ENCODE measurements at places on chromosomes 2 and 18. TPM values are rescaled to one million over a fixed set of nuclear protein-coding genes. Genes with fewer than 3 reads are reported as not detected.

Gene CABLES1
- 5.5 TPM for total RNA-seq

Gene ATP6V1C2
- total RNA-seq: not detected

Gene GPC1
- total RNA-seq: 3.2 TPM

Gene ERICH2
- 0.58 TPM for total RNA-seq

Gene MROH2A
- not detected for total RNA-seq

Gene TOGARAM2
- total RNA-seq: 4.3 TPM

Gene KATNAL2
- total RNA-seq: 1.2 TPM

Gene IRS1
- 2.8 TPM for total RNA-seq

Gene OSR1
- total RNA-seq: not detected

- peak overlapping the region; percentile 65 for H3K4me3 ChIP-seq
- peaks cover 76% of the 10 kb centered on the region for H3K4me1 ChIP-seq
- peak overlapping the region; percentile 30 for H3K27ac ChIP-seq
These were observed 125.9 kb downstream of the ACOXL start for GRCh38 chr2:110858135-110858725.

GRCh38 chr18:24628326-24628725, 167.9 kb downstream of the HRH4 start:
- no peaks in the 10 kb centered on the region for H3K36me3 ChIP-seq
- H3K27me3 ChIP-seq: peaks cover 12% of the 10 kb centered on the region
- H3K4me1 ChIP-seq: no peaks in the 10 kb centered on the region
- H3K4me3 ChIP-seq: no peak overlapping the region
- DNase-seq: no peak

DNA sequence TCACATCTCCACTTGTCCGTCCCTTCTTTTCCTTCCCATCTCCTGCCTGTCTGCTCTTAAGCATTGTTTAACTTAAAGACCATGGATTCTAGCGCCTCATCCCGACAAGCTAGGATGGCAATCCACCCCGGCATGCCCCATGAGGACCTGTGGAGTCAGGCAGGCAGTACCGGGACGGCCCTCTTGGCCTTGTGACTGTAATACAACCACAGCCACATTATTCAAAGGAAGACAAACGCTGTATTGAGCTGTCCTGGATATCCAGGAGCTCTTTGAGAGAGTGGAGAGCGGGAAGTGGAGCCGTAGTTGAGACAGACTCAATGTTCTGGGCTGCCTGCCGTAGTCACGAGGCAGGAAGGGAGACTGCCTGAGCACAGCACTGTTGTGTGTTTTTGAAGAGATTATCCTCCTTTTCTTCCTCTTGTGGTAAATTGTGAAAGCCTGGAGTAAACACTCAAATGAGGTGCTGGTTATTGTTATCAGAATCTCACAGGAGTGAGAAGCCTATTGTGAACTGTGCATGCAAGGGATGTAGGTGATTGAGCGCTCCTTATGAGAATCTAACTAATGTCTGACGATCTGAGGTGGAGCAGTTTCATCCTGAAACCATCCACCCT, 929.8 kb upstream of the CNTNAP5 start:
- no peak overlapping the region for H3K4me3 ChIP-seq
- no peak overlapping the region for H3K27ac ChIP-seq
- no peaks in the 10 kb centered on the region for H3K4me1 ChIP-seq
- no peaks in the 10 kb centered on the region for H3K27me3 ChIP-seq

- peaks cover 34% of the 10 kb centered on the region for H3K4me1 ChIP-seq
- peak within 1 kb of the TSS; percentile 88 for H3K4me3 ChIP-seq
- peak within 1 kb of the TSS; percentile 80 for H3K27ac ChIP-seq
- DNase-seq: peak; percentile 98
- H3K27me3 ChIP-seq: no peaks in the 10 kb centered on the region
- no peaks in the 10 kb centered on the region for H3K36me3 ChIP-seq
These were observed at the start of gene SPAG16 for GRCh38 chr2:213284105-213285090. Gene SPAG16, plus strand, starts transcription at chr2:213284464.

DNA sequence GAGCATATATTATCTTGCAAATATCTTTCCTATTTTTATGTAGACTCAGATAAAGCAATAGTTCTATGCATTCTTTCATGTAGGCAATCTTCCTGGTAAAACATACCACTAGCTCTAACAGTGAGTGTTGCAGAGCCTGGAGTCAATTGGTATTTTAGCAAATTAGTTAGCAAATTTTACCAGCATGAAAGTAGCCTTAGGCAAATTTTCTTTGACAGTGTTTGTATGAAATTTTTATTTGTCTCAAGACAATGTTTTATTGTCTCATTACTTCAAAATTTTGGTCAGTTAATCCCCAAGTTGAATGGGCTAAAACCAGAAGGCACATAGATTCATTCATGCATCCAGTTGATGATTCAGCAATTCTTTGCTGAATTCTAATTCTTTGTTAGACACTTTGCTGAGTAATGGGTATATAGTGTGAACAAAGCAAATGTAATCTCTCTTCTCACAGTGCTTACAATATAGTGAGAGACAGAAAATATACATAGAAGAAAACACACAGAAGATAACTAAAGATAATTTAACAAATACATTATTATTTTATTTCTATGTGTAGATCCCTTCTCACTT, 27.1 kb downstream of the SLC38A11 start:
- H3K36me3 ChIP-seq: no peaks in the 10 kb centered on the region
- H3K4me3 ChIP-seq: no peak overlapping the region
- H3K27ac ChIP-seq: no peak overlapping the region
- H3K4me1 ChIP-seq: no peaks in the 10 kb centered on the region

- H3K36me3 ChIP-seq: no peaks in the 10 kb centered on the region
- no peak overlapping the region for H3K27ac ChIP-seq
- H3K27me3 ChIP-seq: no peaks in the 10 kb centered on the region
- no peak overlapping the region for H3K4me3 ChIP-seq
- no peaks in the 10 kb centered on the region for H3K4me1 ChIP-seq
These were observed 334.1 kb downstream of the GBX2 start for GRCh38 chr2:235833971-235834620.

GRCh38 chr2:29209551-29209950, 94.3 kb downstream of the CLIP4 start:
- no peak overlapping the region for H3K4me3 ChIP-seq
- no peaks in the 10 kb centered on the region for H3K36me3 ChIP-seq
- H3K4me1 ChIP-seq: peaks cover 6% of the 10 kb centered on the region
- H3K27ac ChIP-seq: no peak overlapping the region
- H3K27me3 ChIP-seq: no peaks in the 10 kb centered on the region

- no peaks in the 10 kb centered on the region for H3K27me3 ChIP-seq
- DNase-seq: no peak
- H3K27ac ChIP-seq: no peak overlapping the region
- no peak overlapping the region for H3K4me3 ChIP-seq
- H3K36me3 ChIP-seq: no peaks in the 10 kb centered on the region
- H3K4me1 ChIP-seq: peaks cover 2% of the 10 kb centered on the region
These were observed 47.1 kb downstream of the COPS8 start for GRCh38 chr2:237132799-237133198.

DNA sequence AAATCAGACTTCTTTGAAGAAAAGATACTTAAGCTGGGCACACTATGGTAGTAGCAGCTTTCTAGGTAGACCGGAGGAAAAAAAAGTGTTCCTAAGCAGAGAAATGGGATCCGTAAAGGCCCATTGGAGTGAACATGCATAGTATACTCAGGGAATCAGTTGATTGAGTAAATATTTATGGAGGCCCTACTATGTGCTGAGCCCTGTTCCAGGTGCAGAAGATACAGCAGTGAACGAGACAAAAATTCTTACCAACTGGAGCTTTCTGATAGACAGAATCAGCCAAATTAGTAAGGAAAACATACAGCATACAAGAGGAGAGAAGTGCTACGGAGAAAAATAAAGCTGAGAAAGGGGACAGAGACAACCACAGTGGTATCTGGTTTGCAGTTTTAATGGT, 28.1 kb downstream of the CRIM1 start:
- peaks cover 21% of the 10 kb centered on the region for H3K4me1 ChIP-seq
- no peaks in the 10 kb centered on the region for H3K36me3 ChIP-seq
- no peaks in the 10 kb centered on the region for H3K27me3 ChIP-seq
- no peak overlapping the region for H3K4me3 ChIP-seq

DNA sequence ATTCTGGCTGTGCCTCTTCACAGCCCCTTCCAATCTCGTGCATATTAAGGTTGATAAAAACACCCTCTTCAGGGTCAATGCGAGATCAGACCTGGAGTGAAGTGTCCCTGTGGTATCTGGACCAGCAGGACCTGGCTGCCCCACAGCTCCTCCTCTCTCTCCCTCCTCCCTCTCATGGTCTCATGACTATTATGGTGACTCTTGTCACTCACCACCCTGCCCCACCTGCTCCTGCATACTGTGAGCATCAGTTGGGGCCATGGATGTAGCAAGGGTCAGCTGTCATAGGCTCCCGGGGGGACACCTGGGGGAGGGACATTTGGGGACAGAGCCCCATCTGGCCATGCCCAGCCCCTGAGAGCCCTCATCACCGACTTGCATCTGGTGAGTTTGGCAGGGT, 50.2 kb downstream of the ODC1 start:
- DNase-seq: no peak
- no peaks in the 10 kb centered on the region for H3K27me3 ChIP-seq
- no peak overlapping the region for H3K4me3 ChIP-seq
- no peak overlapping the region for H3K27ac ChIP-seq
- peaks cover 12% of the 10 kb centered on the region for H3K36me3 ChIP-seq
- H3K4me1 ChIP-seq: peaks cover 41% of the 10 kb centered on the region

GRCh38 chr2:86648681-86649080, 25.0 kb upstream of the RNF103 start:
- H3K27me3 ChIP-seq: no peaks in the 10 kb centered on the region
- H3K4me3 ChIP-seq: no peak overlapping the region
- DNase-seq: no peak
- H3K4me1 ChIP-seq: no peaks in the 10 kb centered on the region
- peaks cover 15% of the 10 kb centered on the region for H3K36me3 ChIP-seq
- no peak overlapping the region for H3K27ac ChIP-seq

DNA sequence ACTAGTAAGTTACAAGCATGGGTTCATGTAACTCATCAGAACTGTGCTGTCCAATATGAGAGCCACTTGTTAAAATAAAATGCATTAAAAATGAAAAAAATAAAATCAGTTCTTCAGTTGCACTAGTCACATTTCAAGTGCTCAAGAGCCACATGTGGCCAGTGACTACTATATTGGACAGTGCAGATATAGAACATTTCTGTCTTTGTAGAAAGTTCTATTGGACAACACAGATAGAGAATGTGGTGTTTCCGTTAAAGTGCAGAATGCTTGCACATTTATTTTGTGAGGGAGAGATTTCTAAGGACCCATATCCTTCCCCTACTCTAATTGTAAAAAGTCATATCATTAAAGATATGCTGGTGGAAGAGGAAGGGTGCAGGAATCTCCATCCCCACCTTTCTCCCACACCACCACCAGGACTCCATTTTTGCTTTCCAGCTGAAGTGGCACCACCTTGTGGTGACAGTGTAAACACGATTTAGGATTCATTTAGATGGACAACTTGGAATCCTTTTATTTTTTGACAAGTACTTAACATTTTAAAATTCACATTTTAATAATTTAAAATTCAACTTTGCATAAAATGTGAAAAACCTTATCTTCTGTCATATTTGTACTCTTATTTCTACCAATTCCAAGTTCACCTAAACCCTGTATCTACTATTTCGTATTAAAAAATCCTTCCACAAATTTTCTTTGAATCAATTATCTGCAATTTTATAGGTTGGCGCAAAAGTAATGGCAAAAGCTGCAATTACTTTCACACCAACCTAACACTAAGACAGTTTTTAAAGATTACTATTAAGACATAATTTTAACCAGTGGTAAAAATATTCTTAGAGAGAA, 9.4 kb upstream of the CD302 start:
- no peak overlapping the region for H3K27ac ChIP-seq
- H3K36me3 ChIP-seq: peaks cover 26% of the 10 kb centered on the region
- no peaks in the 10 kb centered on the region for H3K27me3 ChIP-seq
- H3K4me3 ChIP-seq: no peak overlapping the region

GRCh38 chr2:155944218-155944617, 388.3 kb downstream of the NR4A2 start:
- no peaks in the 10 kb centered on the region for H3K36me3 ChIP-seq
- no peaks in the 10 kb centered on the region for H3K27me3 ChIP-seq
- DNase-seq: no peak
- no peaks in the 10 kb centered on the region for H3K4me1 ChIP-seq
- H3K4me3 ChIP-seq: no peak overlapping the region
- no peak overlapping the region for H3K27ac ChIP-seq

Measured in activated T-cell treated with anti-CD3 and anti-CD28 coated beads, Interleukin-2, amount 50 U/mL, for 72 hours (primary cell).